SHP77 (cell line): ENCODE measurements at places on chromosomes 7 and 10.
A peak's percentile ranks its signal among the peaks of the same experiment; 100 is the strongest.

GRCh38 chr7:88302486-88302885, 4.2 kb downstream of the STEAP4 start:
- DNase-seq: no peak

- DNase-seq: no peak
Measured at GRCh38 chr7:45597286-45597984, 23.3 kb downstream of the ADCY1 start.

DNA sequence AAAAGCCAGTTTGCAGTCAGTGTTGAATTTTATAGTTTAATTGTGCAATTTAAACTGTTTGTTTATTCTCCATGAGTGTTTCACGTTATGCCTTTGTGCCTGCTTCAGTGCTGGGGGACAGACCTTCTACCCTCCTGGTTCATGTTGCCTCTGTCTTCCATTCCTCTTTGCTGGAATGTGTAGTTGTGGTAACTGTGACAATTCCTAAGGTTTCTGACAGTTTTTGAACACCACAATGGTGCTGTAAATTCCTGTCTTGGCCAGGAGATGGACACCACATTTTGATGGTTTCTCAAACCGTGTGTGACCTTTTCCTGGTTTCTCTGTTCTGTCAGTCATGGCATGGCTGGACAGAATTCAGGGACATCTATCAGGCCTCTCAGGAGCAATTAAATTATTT, 201.7 kb downstream of the BICC1 start:
- DNase-seq: no peak

DNA sequence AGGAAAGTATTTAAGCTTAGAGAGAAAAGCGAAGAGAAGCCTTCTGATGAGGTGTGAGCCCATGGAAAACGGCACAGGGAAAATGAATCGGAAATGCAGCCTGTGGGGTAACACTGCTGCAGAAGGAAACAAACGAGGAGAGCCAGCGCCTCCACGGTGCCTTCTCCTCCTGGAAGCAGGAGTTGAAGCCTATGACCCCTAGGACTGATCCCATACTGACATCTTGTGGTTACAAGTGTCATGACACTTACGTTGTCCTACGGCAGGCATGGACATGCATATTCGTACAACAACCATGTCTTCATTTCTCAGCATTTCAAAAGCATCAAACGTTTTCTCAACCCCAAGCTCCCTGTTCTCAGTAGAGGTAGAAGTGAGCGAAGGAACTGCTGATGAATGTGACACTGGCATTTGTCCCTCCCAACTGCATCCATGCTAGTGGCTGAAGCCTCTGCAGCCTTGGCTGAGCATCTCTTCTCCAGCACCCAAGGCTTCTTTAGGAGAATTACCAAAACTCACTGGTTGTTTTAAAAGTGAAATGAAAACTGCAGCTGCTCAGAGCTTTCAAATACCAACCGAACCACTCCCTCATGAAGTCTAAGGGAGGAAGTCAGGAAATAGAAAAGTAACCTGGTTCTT, 160.2 kb downstream of the JAZF1 start:
- DNase-seq: peak; percentile 82

GRCh38 chr10:36608251-36608650, 517.1 kb upstream of the ANKRD30A start:
- DNase-seq: no peak

- no peak for DNase-seq
Measured at GRCh38 chr7:77731716-77732115, 35.5 kb downstream of the RSBN1L start.

GRCh38 chr7:87119581-87119980, 32.7 kb upstream of the DMTF1 start:
- no peak for DNase-seq

DNA sequence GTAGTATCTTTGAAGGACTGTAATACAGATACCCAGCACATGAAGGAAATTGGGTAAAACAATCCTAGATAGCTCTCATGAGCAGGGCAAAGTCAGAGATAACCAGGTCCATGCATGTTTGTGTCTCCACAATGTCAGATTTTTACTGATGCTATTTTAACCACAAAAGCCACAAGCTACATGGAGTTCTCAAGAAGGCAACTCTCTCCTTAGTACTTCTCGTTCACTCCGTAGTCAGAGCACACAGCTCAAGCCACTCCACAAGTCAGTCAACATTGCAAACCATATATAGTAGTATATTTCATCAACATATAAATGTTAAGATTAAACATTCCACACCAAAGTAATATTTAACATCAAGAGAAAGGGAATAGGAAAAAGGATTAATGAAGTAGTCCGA, 98.0 kb upstream of the PIK3CG start:
- no peak for DNase-seq

DNA sequence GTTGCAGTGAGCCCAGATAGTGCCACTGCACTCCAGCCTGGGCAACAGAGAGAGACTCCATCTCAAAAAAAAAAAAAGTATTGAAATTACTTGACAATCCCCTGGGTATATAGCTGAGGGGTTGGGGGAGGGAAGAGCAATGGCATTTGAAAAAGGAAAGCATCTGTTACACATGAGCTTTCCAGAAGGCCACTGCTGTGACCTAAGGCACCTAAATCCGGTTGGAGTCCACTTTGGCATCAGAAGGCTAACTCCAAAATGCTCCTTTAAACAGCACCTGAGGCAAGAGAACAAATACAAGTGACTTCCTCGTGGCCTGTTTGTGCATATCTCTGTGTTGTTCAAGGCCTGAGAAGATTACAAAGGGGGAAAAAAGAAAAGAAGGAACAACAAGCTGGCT, 74.8 kb upstream of the PALS2 start:
- DNase-seq: no peak

GRCh38 chr10:119371704-119372663, 164.6 kb downstream of the GRK5 start:
- DNase-seq: no peak

- no peak for DNase-seq
Measured at GRCh38 chr10:89214566-89215165, 7.5 kb upstream of the CH25H start.

DNA sequence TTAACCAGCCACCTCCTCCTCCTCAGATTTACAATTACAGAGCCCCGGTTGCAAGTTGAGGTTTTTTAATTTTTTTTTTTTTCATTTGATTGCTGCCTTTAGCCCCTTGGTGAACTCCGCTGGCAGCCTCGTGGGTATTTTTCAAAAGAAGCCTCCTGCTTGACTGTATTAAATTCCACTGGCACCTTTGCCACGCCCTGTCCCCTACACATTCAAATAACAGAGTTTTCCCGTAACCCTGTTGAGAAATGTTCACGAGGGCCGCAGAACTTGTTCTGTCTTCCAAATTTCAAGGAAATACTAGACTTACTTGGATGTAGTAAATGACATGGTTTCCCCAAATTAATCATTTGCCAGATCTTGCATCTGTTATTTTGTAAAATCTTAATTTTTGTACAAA, 167.0 kb downstream of the ARID5B start:
- no peak for DNase-seq

DNA sequence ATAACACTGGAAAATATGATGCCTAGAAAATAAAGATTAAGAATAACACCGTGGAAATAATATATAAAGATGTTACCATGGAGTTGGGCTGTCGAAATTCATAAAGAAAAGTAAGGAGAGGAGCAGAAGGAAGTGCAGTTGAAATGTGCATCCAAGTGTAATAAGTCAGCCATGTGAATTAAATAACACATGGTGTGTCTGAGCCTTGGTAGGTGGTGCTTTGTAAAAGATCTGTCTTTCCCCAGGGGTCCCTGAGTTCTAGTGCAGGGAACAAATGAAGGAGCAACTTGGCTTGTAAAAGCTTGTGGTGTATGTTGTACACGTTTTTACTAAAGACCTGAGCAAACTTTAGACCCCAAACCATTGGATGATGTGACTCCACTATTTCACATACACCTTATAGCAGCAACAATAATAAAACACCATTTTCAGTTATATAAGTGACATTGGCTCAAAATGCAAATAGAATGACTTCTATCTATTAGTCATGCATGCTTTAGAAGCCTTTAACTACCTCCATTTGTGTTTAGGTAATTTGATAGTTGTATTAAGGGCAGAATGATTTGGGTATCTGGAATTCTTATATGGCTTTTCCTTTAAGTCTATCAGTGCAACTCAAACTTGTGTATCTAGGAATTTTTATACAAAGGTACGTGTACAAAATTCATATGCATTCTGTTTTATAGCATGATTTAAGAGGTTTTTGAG, 11.3 kb downstream of the STARD3NL start:
- DNase-seq: no peak

DNA sequence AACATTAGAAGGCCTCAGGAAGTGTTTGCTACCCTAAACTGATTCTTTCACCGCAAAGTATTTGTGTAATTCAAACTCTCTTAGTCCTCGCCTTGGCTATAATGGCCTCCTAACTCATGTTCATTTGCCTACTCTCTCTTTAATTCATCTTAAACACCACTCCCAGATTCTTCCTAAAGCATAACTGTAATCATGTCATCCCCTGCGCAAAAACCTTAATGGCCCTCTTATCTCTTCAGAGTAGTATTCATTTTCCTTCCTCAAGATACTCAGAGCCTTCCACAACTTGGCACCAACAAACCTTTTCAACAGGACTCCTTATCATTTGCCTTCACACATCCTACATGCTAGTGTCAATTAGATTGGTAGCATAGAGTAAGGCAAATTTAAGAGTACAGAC, 42.9 kb downstream of the CSTF2T start:
- no peak for DNase-seq

GRCh38 chr10:118238573-118239235, 103.4 kb downstream of the FAM204A start:
- DNase-seq: no peak

DNA sequence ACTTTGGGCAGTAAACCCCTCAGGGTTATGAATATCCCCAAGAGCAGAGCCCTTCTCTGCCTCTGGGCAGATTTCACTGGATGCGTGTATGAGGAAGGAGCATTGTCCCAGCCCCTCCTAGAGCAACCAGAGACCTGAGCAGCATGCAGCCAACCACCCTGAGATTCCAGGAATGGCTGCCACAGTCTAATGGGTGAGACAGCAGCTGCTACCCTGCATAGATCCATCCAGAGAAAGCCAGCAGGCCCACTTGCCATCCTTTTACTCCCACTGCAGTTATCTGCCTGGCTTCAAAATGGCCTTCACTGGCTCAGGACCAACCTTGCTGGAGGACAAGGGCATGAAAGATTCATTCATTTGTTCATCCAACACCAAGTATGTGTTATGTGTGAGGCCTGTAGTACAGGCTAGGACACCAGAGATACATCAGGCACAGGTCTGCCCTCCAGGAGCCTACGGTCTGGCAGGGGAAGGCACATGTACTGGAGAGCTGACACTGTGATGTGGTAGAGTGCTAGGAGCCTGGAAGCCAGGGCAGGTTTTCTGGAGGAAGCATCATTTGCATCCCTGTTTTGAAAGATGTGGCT, 26.2 kb upstream of the C10orf105 start:
- no peak for DNase-seq

DNA sequence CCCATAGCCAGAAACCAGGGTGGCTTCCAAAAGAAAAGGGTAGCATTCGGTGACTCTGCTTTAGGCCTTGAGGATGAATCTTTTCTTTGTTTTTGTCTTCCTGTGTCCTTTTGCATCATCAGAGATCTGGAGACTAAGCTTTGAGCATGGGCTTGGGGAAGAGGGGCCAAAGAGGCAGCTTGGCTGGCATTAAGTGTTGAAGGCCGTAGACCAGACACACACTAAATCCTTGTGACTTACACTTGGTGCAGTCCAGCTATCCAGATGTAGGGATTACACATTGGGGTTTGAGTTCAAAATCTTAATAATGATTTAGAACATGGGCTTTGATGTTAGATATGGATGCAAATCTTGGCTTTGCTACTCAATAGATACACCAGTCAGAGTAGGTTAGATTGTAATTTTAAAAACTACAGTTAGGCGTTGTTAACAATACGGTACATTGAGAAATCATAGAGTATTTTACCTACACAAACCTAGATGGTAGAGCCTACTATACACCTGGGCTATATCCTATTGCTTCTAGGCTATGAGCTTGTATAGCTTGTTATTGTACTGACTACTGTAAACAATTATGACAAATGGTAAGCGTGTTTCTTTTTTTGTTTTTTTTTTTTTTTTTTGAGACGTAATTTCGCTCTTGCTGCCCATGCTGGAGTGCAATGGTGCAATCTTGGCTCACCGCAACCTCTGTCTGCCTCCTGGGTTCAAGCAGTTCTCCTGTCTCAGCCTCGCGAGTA, 3.5 kb downstream of the SEPTIN7 start:
- DNase-seq: no peak

DNA sequence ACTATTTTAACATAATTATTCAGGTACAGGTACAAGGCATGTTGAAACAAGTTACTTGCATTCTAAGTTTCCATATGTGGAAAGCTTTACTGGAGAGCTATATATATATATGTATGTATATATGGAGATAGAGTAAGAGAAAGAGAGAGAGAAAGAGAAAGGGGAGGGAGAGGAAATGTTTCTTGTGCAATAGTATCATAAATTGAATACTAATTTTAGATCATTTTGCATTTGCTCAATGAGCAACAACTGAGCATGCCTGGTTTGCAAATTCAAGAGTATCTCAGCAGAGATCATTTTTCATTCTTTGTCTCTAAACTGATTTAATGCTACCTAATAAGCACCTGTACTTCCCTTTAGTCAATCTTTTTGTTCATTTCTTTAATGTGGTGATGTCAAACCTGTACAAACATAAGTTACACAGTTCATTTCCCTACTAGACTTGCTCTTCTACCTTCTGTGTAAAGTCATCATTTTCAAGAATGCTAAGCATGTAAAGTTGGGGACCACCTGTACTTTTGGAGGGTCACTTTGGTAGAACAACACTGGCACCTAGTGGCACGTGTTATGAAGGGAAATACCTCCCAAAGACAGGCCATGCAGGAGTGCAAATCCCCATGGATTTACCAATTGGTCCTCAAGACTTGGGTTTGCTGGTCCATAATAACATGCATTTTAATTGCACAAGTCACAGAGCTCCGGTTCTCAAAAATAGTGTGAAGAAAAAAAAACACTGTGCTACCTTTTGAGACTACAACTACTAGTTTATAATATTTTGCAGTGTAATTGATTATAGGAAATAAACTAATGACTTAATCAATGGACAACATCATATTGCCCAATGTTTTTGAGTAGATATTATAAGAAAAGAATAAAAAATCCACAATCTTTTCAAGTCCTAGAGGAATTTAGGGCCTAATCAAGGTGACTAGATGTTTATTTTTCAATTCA, 431.2 kb upstream of the IGFBP3 start:
- DNase-seq: peak; percentile 52

- DNase-seq: no peak
Measured at GRCh38 chr7:105591522-105591921, 10.2 kb upstream of the EFCAB10 start.

- no peak for DNase-seq
Measured at GRCh38 chr10:19133992-19134391, 85.4 kb downstream of the MALRD1 start.

GRCh38 chr10:89151857-89152256, 55.3 kb downstream of the CH25H start:
- DNase-seq: no peak

GRCh38 chr7:24898691-24899090, 81.3 kb downstream of the OSBPL3 start:
- no peak for DNase-seq

- no peak for DNase-seq
Measured at GRCh38 chr10:61890430-61890829, 11.1 kb upstream of the ARID5B start.
